ENCODE measurements at places on chromosomes 6 and 20.

- no peaks in the 10 kb centered on the region for H3K27me3 ChIP-seq
- peak overlapping the region; percentile 30 for H3K4me3 ChIP-seq
- peaks cover 45% of the 10 kb centered on the region for H3K36me3 ChIP-seq
Observed at GRCh38 chr6:41683523-41684310, 45.4 kb downstream of the MDFI start.

DNA sequence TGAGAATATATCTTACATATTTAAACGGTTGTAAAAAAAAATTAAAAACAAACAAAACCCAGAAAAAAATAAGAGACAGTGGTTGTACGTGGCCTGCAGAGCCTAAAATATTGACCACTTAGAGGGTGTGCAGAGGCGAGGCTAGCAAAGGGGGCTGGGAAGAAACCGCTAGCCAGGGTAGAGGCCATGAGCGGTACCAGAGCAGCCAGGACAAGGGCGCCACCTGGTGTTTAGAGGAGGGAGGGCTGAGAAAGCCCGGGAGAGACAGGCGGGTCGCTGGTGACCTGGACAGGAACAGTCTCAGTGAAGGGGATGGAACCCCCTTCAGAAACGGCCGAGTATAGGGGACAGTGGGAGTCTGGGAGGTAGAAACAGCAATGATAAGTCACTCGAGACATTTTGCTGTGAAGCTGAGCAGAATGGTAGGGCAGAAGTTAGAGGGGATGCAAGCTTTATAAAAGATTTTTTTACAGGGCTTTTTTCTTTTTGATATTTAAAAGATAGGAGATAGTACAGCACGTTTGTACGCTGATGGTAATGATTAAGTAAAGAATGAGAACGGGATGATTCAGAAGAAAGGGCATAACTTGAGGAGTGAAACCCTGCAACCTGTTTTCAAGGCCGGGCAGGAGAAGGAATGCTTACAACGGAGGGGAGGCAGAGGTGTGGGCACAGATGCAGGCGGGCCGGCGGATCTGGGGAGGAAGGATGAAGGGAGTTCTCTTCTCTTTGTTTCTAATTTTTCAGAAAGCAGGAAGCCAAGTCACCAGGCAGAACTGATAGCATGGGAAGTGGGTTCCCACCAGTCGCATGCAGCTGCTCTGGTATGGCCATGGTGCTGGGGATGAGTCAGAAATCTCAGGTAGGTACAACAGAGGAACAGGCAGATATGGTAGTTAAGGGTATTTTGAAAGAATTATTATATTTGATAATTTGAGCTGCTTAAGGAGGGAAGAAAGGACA lies 76.2 kb downstream of the FAM229B start:
- peaks cover 21% of the 10 kb centered on the region for H3K36me3 ChIP-seq
- no peaks in the 10 kb centered on the region for H3K4me1 ChIP-seq
- H3K27me3 ChIP-seq, result peaks cover 5% of the 10 kb centered on the region
- DNase-seq, result peak; percentile 83
- no peak overlapping the region for H3K27ac ChIP-seq

DNA sequence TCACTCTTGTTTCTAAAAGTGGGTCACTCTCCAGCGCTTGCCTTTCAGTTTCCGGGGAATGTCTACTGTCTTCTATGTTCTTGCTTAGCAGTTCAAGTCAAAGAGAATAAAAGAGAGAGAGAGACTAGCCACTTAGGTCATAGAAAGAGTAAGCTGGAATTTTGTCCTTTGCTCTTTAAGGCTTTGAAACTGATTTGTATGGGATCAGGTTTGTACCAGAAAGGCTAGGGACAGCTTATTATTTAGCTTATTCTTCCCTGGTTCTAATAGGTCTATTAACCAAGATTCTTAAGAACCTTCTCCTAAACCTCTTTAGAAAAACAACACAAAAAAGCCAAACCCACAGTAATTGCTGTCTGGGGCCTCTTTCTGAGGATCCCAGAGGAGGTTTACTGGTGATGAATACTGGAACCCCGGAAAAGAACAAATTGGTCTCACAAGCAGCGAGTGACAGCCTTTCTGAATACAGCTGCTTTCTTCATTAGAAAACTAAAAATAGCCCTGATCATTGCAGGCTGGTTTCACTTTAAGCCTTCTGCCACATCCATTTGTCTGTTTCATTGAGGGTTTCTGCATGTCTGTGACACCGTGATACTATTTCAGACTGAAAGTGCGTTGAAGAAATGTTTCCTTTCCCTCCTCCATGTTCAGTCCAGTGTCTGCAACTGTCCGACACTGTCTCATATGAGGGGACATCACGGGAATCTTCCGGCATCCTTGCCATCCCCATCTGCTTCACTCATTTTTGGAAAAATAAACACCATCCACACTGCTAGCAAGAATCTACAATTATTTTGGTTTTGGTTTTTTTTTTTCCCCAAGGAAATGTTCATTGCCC lies 75.1 kb upstream of the ATXN1 start:
- H3K27me3 ChIP-seq, result no peaks in the 10 kb centered on the region
- H3K36me3 ChIP-seq, result no peaks in the 10 kb centered on the region
- no peak overlapping the region for H3K27ac ChIP-seq

DNA sequence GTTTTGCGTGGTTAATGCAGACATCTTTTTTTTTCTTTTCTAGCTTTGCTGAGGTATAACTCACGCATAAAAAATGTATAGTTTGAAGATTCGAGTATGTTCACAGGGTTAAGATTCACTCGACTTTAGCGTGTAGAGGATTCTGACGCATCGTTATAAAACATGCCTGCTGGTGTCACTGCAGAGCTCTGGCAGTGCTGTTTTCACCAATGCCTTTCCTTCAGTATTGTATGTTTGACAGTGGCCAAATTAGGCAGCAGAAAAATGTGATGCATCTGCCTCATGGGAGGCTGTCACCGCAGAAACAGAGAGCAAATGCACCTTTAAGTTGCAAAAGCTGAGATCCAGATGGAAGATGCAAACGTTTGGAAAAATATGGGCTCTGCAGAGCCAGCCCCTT lies 18.0 kb upstream of the SIRPB2 start:
- no peak overlapping the region for H3K4me3 ChIP-seq
- DNase-seq, result no peak
- H3K36me3 ChIP-seq, result no peaks in the 10 kb centered on the region
- no peak overlapping the region for H3K27ac ChIP-seq
